ENCODE measurements at places on chromosomes 5 and 9.

GRCh38 chr9:76018235-76018634 is 127.8 kb downstream of the PCSK5 start:
- no peak for DNase-seq

DNA sequence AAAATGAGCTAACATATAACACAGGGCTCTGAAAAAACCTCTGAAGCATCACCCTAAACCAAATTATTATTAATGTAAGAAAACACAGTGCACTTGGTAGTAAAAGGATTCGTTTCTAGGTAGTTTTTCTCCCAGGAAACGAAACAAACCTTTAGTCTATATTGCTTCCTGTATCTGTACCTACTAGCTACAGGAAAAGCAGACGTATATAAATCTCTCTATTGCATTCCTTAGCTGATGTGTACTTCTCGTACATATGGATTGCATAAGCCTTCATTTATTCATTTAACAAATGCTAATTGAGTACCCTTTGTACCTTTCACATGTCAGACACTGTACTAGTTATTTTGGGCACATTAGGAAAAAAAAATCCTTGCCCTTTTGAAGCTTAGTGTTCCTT is 85.0 kb upstream of the RASA1 start:
- no peak for DNase-seq

GRCh38 chr9:86968258-86968920 is 21.1 kb upstream of the GAS1 start:
- no peak for DNase-seq

- no peak for DNase-seq
Measured at GRCh38 chr9:121688146-121688680, 36.8 kb downstream of the DAB2IP start.

DNA sequence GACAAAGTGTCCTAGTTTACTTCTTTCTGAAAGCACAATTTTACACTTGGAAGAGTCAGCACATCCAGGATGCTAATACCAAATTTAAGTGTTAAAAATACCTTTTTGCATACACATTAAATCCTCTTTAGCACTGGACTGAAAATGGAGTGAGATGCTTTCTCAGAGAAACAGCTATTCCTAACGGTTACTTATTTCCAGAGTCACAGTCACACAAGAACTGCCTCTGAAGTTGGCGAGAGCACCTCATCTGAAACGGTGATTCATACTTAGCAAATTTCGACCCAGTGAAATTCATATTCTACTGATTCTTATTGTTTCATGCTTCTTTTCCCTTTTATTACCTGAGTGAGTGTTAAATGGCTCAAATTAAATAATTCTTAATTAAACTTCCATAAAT is 12.2 kb downstream of the CDH18 start:
- DNase-seq: peak; percentile 11

- DNase-seq: peak; percentile 16
Measured at GRCh38 chr5:32534041-32534440, 51.3 kb upstream of the SUB1 start.

DNA sequence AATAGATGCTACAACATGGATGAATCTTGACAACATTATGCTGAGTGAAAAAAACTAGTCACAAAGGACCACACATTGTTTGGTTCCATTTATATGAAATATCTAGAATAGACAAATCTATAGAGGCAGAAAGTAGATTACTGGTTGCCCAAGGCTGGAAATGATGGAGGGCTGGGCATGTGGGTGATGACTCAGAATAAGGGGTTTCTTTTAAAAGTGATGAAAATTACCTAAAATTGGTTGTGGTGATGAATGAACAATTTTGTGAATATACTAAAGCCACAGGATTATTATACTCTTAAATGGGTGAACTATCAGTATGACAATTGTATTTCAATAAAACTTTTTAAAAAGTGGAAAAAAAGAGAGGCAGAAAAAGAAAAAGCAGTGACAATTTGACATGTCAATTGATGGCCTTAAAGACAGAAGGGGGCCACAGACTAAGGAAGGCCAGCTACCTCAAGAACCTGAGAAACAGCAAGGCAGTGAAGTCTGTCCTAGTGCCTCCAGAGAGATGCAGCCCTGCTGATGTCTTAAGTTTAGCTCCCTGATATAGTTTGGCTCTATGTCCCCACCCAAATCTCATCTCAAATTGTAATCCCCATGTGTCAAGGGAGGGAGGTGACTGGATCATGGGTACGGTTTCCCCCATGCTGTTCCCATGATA is 182.7 kb downstream of the PIK3R1 start:
- DNase-seq: no peak

DNA sequence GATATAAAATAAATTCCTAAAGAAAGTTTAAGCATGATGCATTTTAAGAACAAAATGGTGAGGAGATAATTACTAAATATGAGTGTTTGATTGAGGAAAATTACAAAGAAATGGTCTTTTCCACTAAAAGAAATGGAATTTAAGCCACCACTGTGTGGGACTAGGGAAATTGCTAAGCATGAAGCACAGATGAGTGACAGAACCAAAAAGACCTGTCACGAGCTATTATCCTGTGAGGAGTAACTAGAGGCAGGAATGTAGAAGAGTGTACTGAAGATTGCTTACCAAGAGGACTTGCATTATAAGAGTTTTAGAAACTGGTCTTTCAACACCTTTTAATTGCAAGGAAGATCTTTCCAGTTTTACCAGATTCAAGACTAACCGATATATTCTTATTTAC is 193.6 kb upstream of the PRR16 start:
- DNase-seq: no peak

DNA sequence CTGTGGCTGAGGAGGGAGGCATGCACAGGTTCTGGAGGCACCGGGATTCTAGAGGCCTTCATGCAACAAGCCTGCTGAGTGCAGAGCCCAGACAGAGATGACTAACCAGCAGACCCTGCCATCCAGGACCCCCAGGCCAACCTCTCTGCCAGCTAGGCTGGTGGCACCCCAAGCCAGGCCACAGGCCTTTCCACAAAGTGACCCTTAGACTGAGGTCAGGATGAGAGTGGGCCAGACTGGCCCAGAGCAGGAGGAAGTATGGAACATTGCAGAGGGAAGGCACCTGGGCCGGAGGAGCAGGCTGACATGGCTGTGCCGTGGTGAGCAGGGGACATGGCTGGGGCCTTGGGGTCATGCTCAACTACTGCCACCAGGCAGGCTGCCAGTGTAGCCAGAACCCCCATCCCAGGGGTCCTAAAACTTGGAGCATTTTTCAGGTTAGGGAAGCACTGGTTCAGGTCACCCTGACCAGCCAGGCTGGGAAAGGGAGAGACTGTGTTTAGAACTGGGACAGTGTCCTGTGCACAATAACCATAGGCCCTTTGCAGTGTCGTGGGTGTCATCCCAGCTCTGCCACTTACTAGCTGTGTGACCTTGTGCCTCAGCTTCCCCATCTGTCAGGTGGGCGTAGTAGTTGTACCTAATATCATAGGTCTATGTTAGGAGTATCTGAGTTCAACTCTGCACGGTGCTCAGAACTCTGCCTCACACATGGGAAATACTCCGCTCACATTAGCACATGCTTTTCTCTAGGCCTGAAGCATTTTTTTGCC is 17.3 kb downstream of the TCF7 start:
- no peak for DNase-seq

GRCh38 chr9:133332381-133332730 is 3.6 kb downstream of the SURF6 start:
- peak; percentile 6 for DNase-seq

DNA sequence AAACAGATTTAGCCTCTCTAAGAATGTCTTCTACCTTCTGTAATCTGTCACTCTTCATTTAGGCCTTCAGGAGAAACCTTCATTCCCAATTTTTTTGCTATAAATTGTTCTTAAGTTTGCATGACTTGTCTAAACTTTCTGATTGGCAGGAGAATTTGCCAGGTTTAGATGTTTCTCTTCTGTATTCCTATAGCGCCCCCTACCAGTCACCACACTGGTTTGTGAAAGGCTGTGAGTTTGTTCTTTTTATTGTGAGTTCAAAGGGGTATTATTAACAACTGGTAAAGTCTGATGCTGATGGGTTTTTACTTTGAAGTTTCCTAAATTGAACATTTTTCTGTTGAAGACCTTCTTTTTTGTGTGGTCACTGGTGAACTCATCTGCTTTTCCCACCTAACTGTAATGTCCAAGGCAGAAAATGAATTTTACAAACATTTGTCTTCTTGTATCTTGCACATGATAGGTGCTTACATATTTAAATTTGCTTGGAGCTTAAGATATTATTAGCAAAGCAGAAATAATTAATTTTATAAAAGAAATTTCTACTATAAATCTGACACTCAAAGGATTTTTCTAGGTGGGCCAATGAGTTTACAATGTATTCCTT is 18.4 kb upstream of the F2RL2 start:
- DNase-seq: peak; percentile 58

Data from body of pancreas (tissue), 4 donors.